ENCODE measurements at places on chromosomes 6 and 20.

DNA sequence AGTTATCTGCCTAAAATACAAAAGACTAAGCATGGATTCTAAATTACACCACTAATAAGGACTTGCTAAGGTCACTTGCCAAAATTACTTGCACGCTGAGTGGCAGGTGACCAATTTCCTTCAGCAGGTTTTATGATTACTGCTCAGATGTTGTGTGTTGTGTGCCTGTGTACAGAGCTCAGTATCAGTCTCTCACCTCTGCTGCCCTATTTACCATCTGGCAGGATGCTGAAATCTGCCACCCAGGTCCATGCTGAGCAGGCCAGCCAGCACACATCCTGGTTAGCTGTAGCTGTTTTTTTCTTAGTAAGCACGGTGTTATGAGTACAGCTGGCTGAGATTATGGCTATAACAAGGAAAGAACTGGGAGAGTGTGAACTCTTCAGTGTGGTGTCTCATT is 34.0 kb downstream of the ELOVL4 start:
- DNase-seq, result peak; percentile 33

- DNase-seq, result no peak
These were observed 11.4 kb upstream of the GRM4 start for GRCh38 chr6:34157236-34157830.

DNA sequence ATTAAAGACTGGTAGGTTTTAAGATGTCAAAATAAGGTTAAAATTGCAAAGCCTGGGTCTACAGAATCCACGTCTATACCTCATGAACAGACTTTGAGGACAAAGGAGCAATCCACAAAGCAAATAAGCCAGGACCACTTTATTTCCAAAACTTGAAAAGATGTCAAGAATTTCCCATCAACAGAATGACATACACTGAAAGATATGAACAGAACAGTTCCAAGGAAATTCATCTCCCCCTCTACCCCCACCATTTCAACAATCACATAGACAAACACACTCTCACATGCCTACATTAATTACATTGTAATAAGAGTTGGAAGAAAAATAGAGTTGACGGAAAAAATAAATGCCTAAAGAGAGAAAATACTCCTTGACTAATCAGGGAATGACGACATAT is 45.2 kb upstream of the NHSL1 start:
- no peak for DNase-seq

DNA sequence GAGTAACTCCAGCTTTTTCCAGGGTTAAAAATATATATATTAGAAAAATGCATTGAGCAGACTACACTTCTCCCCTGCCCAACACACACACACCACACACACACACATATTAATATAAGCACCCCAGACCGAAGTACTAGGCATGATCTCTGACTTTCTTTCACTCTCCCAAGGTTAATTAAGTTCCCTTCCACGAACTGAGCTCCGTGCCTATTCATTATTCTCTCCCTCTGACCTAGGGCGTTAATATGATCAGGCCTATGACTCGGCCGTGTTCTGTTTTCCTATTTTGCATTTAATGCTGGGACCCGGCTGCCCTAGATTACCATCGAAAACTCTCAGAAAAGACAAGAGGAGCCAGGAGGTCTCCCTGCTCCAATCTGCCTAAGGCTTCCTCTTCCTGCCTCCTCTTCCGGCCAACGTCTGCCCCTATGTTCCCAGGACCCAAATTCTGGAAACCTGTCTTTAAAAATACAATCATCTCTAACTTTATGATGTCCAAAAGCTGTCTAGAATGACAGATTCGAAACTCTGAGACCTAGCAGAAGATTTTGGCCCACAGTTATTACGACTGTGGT is 6.1 kb upstream of the POU3F2 start:
- DNase-seq, result no peak

DNA sequence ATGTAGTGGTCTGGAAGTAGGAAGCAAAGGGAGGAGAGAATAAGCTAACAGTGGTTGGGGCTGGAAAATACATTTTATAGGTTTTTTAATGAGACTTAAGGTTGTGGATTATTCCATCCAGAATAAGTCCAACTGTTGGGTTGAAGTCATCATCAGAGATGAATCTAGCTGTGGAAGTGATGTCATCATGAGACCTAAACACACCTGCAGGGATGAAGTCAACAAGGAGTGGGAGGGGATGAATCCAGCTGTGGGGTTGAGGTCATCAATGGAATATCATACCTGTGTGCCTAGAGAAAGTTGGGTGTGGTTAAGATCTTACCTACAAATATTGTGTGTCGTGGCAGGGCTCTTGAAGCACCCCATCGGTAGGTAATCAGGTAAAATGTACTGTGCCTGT is 730.7 kb downstream of the RFPL4B start:
- no peak for DNase-seq

DNA sequence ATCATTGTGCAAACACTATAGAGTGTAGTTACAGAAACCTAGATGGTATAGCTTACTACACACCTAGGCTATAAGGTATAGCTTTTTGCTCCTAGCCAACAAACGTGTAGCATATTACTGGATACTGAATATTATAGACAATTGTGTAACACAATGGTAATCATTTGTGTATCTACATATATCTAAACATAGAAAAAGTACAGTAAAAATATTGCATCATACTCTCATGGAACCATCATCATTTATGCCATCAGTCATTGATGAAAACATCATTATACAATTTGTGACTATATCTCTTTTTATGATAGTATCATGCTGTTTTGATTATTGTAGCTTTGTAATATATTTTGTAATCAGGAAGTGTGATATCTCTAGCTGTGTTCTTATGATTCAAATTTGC is 21.0 kb upstream of the HCRTR2 start:
- DNase-seq, result no peak

DNA sequence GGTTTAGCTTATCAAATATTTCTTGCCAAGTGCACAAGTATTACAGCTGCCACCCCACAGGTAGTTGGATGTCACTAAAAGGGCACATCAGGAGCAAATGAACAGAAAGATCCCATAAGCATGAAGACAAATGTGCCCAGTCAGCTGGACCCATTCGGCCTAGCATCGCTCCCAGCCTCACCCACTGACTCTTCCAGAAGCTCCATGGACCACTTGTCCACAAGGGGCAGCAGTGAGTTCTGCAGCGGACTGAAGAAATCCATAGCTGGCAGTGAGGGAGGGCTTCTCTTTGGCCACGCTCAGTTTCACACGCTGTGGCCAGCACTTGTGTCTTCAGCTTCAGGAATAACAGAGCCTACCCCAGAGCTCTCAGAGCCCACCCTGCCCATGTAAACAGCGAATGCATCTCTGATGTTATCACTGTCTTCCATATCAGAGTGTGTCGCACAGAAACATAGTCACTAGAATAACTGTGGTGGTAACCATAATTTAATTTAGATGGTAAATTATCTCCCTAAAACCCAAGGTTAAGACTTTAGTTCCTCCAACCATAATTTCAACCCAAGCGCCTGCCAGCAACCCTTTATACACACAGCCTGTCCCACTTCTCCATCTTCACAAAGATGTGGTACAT is 15.8 kb downstream of the CGA start:
- peak; percentile 68 for DNase-seq

DNA sequence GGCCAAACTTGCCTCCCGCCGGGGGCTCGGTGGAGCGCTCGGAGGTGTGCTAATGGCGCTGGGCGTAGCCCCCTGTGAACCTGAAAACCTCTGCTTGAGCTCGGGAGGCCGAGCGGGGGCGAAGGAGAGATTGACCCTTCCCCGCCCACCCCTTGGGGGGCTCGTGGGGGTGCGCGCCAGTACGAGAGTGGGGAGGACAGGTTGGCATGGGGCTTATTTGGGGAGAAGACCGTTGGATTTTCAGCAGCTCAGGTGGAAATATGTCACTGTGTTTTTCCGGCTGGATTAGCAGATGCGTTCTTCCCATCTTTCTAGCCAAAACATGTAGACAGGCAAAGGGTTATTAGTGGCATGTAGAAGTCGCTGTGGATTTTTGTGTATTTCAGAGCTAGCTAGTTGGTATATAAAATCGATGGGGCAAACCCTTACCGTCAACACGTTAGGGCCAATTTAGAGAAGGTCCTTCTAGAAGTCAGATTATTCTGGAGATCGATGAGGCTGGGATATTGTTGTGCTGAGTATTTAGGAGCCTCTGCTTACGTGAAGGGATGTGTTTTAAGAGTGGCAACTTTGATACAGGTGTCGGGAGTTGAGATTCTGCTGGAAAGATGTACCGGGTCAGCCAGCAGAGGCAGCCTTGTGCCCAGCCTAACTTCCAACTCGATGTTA is 525 bp downstream of the NCOA7 start:
- peak; percentile 56 for DNase-seq

DNA sequence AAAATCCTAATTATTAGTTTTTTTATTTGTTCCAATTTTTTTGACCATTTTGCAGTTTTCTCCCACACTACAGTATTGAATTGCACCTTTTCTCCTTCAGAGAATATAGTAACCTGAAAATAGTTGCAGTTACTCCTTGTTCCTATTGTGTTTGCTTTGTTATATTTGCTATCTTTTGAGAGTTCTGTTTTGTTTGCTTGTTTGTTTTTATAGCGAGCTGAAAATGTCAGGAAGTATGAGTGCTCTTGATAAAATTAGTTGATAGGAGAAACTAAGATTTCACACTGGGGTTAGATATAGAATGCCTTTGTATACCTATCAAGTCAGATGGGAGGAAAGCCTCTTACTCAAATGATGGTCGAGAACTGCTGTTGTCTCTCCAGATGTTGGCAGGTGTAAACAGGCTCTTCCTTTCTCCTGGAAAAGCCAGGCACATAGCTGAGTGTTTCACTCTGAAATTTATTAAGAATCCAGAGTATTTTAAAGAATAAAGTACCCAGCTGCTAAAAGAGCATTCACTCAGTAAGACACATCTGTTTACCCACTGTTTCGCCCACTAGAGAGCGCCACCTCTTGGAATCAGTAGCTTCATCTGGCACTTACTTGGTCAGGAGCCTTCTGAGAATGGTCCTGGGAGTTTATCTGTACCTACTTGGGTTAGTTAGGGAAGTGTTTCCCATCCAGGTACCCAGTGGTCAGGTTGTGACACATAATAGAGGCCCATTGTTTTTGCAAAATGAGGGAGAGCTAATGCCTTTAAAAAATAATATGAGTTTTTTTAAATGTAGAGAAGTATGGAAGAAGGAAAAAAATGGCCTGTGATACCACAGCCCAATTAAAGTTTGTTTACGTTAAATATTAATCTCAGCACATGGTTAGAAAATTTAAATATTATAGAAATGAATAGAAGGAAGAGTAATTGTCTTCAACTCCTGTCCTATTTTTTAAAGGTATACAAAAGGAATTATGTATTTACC is 11.2 kb downstream of the NT5DC1 start:
- peak; percentile 57 for DNase-seq

- DNase-seq, result no peak
These were observed 38.6 kb upstream of the EYS start for GRCh38 chr6:65745614-65746013.

DNA sequence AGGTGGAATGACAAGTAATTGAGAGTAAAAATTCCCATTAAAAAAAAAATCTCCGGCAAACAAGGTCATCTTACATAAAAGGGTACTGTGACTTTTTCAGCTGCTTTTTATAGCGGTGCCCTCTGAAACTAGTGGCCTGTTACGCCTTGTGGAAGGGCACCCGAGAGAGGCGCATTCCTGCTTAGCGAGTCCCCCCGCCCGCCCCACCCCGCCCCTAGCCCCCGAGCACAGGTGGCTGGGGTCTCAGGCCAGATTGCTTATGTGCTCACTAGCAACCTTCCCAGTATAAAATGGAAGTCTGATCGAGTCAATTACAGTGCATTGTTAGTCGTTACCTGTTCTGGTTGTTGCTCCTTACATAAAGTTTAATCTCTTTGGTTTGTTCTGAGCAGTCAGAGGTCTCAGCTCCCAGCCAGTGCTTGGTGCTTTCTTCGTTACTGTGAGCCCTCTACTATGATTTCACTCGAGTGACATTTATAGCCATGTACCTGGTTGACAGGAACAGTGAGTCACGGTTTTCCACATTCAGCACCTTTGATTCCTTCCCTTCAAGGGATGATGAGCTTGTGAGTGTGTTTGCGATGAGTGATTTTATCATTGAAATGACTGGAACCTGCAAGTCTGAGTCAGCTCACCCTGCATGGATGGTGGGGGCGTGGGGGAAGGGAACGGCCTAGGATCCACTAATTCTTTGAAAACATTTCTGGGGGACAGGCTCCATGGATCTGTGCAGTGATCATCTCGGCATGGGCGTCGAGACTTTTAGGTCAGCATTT is 47.6 kb downstream of the ZDHHC14 start:
- no peak for DNase-seq

GRCh38 chr6:42989923-42990322 is 5.6 kb downstream of the PPP2R5D start:
- peak; percentile 63 for DNase-seq

DNA sequence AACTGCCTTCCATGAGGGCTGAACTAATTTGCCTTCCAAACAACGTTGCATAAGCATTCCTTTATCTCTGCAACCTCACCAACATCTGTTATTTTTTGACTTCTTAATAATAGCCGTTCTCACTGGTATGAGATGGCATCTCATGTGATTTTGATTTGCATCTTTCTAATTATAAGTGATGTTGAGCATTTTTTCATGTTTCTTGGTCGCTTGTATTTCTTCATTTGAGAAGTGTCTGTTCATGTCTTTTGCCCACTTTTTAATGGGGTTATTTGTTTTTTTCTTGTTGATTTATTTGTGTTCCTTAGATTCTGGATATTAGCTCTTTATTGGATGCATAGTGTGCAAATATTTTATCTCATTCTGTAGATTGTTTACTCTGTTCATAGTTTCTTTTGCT is 46.4 kb downstream of the TNFAIP3 start:
- no peak for DNase-seq

- DNase-seq, result no peak
These were observed 8.2 kb downstream of the ZFAND3 start for GRCh38 chr6:37827603-37828265.

GRCh38 chr6:75424618-75425548 is 68.7 kb downstream of the FILIP1 start:
- no peak for DNase-seq

GRCh38 chr6:53311586-53311935 is 37.2 kb downstream of the ELOVL5 start:
- no peak for DNase-seq

- DNase-seq, result no peak
These were observed 20.7 kb upstream of the UTRN start for GRCh38 chr6:144264270-144265060.

GRCh38 chr20:59802471-59803221 is 130.8 kb downstream of the SYCP2 start:
- peak; percentile 9 for DNase-seq

DNA sequence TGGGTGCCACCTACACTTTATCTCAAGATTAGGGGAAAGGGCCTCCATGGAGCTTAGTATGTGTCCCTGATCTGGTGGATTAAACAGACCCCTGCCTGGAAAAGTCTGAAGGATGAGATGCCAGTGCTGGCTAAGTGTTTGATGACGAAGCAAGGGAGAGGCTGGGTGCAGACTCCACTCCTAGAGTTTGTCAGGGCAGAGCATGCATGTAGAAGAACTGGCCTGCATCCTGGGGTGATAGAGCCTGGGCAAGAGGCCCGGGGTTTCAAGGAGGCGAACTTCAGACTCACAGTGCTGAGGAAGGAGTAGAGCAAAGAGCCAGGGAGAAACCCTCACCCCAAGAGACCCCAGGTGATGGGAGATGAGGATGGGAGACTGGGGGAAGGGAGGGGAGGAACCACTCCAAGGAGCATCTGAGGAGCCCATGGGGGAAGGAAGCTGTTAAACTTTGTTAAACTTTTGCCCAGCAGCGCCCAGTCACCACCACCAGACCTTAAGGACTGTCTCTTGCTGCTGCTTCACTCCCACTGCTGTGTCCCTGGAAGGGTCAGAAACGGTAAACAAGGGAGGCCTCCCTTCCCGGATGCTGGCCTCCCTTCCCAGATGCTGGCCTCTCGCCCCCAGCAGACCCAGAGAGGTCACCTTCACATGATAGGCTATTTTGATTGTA is 61.6 kb downstream of the RPRD1B start:
- DNase-seq, result no peak

GRCh38 chr6:155373276-155373675 is 59.0 kb upstream of the TFB1M start:
- DNase-seq, result no peak
